ENCODE measurements at places on chromosomes 5 and 9.

- no peak overlapping the region for H3K27ac ChIP-seq
- no peak overlapping the region for H3K4me3 ChIP-seq
- no peaks in the 10 kb centered on the region for H3K27me3 ChIP-seq
- no peak for DNase-seq
- H3K36me3 ChIP-seq = no peaks in the 10 kb centered on the region
- H3K4me1 ChIP-seq = no peaks in the 10 kb centered on the region
Observed at GRCh38 chr5:116724971-116725370, 150.3 kb upstream of the SEMA6A start.

DNA sequence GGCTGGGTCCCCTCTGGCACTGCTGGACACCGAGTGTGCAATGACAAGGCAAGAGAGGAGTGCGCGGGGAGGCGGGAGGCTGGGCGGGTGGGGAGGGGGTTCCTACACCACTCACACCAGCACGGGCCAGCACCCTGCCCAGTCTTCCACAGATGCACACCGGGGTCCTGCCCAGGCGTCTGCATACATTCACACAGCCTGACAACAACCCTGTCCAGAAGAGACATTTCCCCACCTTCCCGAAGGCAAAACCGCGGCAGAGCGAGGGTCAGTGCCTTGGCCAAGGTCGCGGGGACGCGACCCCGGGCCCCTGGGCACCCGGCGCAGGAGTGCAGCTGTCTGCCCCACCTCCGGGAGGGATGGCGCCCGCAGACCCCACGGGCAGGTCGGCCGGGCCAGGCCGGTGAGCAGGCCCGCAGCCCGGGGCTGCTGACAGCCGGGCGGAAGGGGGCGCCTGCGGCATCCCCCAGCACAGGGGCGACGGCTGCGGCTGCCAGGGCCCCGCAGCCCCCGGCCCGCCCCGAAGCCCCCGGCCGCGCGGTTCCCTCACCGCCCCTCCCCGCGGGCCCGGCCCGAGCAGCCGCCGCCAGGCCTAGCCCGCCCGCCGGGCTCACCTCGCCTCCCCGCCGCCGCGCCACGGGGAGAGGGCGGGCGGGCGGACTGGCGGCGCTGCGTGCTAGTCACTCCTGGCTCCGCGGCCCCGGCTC is 496 bp downstream of the MAPK9 start:
- H3K27ac ChIP-seq = no peak overlapping the region
- H3K4me1 ChIP-seq = peaks cover 13% of the 10 kb centered on the region
- H3K27me3 ChIP-seq = no peaks in the 10 kb centered on the region
- peaks cover 5% of the 10 kb centered on the region for H3K36me3 ChIP-seq

- H3K27me3 ChIP-seq = no peaks in the 10 kb centered on the region
- H3K4me3 ChIP-seq = no peak overlapping the region
- no peak for DNase-seq
Observed at GRCh38 chr5:97297063-97297703, 114.1 kb upstream of the RIOK2 start.

DNA sequence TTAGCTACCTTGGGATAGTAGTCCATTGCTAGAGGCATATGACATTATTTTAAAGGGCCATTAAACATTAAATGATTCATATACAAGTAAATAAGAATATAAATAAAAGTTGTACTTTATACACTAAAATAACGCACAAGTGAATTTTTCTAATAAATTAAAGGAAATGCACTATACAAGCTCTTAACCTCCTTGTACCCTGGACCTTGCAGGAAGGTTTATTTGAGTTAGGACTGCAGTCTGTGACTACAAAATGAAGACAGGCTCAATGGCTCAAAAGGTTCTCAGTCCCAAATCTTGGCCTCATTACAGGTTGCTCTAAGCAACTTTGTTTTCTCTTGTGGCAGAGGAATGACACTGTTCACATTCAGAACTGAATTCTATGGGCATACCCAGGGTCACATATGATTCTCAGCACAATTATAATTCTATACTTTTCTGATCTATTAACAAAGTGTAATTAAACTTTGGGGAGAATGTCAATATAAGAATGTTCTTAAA is 34.4 kb downstream of the FEM1C start:
- H3K27me3 ChIP-seq = no peaks in the 10 kb centered on the region
- H3K4me3 ChIP-seq = no peak overlapping the region
- H3K27ac ChIP-seq = no peak overlapping the region

GRCh38 chr9:123863164-123863855 is 66.6 kb downstream of the DENND1A start:
- no peak overlapping the region for H3K27ac ChIP-seq
- H3K27me3 ChIP-seq = no peaks in the 10 kb centered on the region
- peaks cover 3% of the 10 kb centered on the region for H3K4me1 ChIP-seq
- H3K36me3 ChIP-seq = no peaks in the 10 kb centered on the region
- no peak for DNase-seq
- H3K4me3 ChIP-seq = no peak overlapping the region

- no peak overlapping the region for H3K27ac ChIP-seq
- H3K27me3 ChIP-seq = no peaks in the 10 kb centered on the region
- H3K4me3 ChIP-seq = no peak overlapping the region
Observed at GRCh38 chr9:101333926-101334702, 50.7 kb downstream of the BAAT start.
